ENCODE measurements at places on chromosomes 12 and 14.

DNA sequence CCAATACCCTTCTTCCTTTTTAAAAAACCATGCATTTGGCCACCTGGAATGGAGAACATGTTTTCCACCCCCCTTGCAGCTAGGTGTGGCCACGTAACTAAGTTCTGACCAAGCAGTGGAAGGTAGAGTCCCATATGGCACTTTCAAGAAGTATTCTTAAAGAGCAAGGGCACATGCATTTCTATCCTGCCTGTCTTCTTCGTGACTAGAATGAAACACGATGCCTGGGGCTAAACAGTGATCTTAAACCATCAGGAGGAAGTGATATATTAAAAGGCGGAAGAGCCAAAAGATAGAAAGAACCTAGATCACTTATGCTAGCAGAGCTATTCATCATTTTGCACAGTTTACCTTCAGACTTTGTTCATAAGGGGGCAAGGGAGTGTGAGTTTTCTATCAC is 16.0 kb upstream of the DDX11 start:
- H3K4me1 ChIP-seq, result no peaks in the 10 kb centered on the region
- no peaks in the 10 kb centered on the region for H3K36me3 ChIP-seq
- DNase-seq, result no peak
- H3K27me3 ChIP-seq, result no peaks in the 10 kb centered on the region
- no peak overlapping the region for H3K4me3 ChIP-seq

GRCh38 chr12:130068741-130069140 is 93.5 kb upstream of the FZD10 start:
- no peak overlapping the region for H3K27ac ChIP-seq
- DNase-seq, result no peak
- H3K4me1 ChIP-seq, result no peaks in the 10 kb centered on the region
- H3K4me3 ChIP-seq, result no peak overlapping the region

DNA sequence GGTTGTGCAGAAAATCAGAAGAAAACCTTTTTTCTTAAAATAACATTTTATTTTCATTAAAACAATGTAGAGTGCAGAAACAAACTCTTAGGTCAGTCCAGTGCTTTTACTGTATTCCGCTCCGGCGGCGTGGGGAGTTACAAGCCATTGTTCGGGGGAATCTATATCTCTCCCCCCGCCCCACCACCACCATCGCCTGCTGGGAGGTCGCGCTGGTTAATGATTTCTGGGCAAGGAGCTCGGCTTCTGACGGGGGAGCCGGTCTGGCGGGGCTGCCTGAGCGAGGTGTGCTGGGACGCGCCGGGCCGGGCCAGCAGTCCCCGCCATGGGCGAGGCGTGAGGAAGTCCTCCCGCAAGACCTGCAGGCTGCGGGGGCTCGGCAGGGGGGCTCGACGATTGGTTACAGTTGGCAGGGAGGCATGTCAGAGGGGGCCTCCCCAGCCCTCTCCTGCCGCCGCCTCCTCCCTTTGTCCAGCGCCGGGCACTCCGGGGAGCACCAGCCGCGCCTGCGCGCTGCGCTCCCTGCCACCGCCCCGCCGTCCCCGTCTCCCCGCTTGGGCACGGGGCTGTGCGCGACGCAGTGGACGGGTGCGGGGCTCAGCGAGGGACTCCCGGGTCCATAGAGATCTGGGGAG is 1.0 kb upstream of the DUSP6 start:
- no peaks in the 10 kb centered on the region for H3K27me3 ChIP-seq
- no peak overlapping the region for H3K4me3 ChIP-seq
- H3K36me3 ChIP-seq, result no peaks in the 10 kb centered on the region
- peak overlapping the region; percentile 68 for H3K27ac ChIP-seq
- peaks cover 46% of the 10 kb centered on the region for H3K4me1 ChIP-seq

- H3K27ac ChIP-seq, result peak overlapping the region; percentile 56
- H3K27me3 ChIP-seq, result no peaks in the 10 kb centered on the region
- H3K4me1 ChIP-seq, result peaks cover 91% of the 10 kb centered on the region
- no peak overlapping the region for H3K4me3 ChIP-seq
- H3K36me3 ChIP-seq, result peaks cover 6% of the 10 kb centered on the region
These were observed 8.4 kb downstream of the NIN start for GRCh38 chr14:50822501-50823042.

GRCh38 chr12:124463341-124463921 is 104.0 kb downstream of the NCOR2 start:
- H3K27ac ChIP-seq, result no peak overlapping the region
- no peaks in the 10 kb centered on the region for H3K27me3 ChIP-seq
- DNase-seq, result no peak
- H3K4me3 ChIP-seq, result no peak overlapping the region
- peaks cover 34% of the 10 kb centered on the region for H3K4me1 ChIP-seq

DNA sequence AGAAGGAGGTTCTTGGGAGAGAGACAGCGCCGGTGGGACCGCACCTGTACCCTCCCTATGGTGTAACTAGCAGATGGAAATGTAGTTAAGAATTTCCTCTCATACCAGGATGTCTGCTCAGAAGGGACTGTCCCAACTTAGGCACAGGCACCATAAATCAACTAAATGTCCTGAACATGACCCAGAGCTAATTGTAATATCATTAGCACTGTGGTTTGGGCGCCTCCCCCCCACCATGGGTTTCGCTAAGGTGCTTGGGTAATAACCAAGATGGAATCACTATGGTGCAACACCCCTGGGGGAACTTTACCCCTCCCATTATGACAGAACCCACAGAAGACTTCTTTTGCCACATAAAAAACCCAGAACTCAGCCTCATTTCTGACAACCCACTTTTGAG is 15.9 kb downstream of the ZNF641 start:
- no peak overlapping the region for H3K27ac ChIP-seq
- H3K4me3 ChIP-seq, result no peak overlapping the region
- H3K4me1 ChIP-seq, result peaks cover 9% of the 10 kb centered on the region
- DNase-seq, result no peak
- no peaks in the 10 kb centered on the region for H3K36me3 ChIP-seq

- no peak overlapping the region for H3K4me3 ChIP-seq
- H3K27ac ChIP-seq, result no peak overlapping the region
- H3K36me3 ChIP-seq, result no peaks in the 10 kb centered on the region
- no peaks in the 10 kb centered on the region for H3K4me1 ChIP-seq
These were observed 17.6 kb upstream of the AKAP6 start for GRCh38 chr14:32311294-32312009.

GRCh38 chr14:95226801-95227200 is 69.5 kb upstream of the DICER1 start:
- no peak overlapping the region for H3K27ac ChIP-seq
- H3K36me3 ChIP-seq, result no peaks in the 10 kb centered on the region
- no peaks in the 10 kb centered on the region for H3K27me3 ChIP-seq

GRCh38 chr14:91911474-91912032 is 35.9 kb downstream of the FBLN5 start:
- peaks cover 8% of the 10 kb centered on the region for H3K4me1 ChIP-seq
- H3K36me3 ChIP-seq, result no peaks in the 10 kb centered on the region
- no peak overlapping the region for H3K27ac ChIP-seq
- H3K4me3 ChIP-seq, result no peak overlapping the region

DNA sequence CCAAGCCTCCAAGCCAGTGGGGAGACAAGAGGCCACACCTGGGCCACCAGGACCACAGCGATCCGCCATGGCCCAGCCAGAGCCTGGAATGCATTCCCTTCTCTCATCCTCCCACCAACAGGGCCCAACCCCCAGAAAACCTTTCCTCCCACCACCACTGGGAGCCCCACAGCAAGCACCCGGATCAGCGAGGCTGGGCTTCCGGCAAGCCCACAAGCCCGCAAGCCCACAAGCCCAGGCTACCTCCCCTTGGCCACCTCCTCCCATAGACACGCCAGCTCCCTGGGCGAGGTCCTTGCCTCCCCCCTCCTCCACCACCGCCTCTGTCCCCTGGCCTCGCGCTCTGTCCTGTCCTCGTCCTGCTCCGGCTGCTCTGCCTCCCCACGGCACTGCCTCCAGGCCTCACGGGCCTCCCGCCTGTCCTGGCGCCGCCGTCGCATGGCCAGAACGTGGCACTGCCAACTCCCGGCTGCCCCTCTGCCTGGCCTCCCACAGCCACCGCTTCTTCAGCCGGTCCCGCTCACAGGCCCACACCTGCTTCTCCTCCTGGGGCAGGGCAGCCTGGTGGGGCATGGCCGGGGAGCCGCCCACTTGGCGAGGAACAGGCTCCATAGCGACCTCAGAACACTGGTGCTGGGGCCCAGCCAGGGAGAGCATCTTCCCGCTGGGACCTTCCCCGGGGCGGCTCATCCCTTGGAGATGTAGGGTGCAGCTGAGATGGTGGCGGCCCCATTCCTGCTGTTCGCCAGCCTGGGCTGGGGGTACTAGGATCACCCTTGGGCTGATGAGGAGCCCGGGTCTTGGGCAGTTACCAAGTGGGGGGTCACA is 5.6 kb downstream of the CDK2AP1 start:
- peaks cover 11% of the 10 kb centered on the region for H3K4me1 ChIP-seq
- no peak overlapping the region for H3K27ac ChIP-seq
- no peaks in the 10 kb centered on the region for H3K36me3 ChIP-seq
- DNase-seq, result no peak
- no peaks in the 10 kb centered on the region for H3K27me3 ChIP-seq

- no peaks in the 10 kb centered on the region for H3K36me3 ChIP-seq
- no peak overlapping the region for H3K27ac ChIP-seq
- no peak overlapping the region for H3K4me3 ChIP-seq
- no peaks in the 10 kb centered on the region for H3K4me1 ChIP-seq
- H3K27me3 ChIP-seq, result no peaks in the 10 kb centered on the region
These were observed 37.3 kb downstream of the CCDC85C start for GRCh38 chr14:99566390-99567354.

- H3K27ac ChIP-seq, result no peak overlapping the region
- no peak for DNase-seq
- H3K27me3 ChIP-seq, result no peaks in the 10 kb centered on the region
- H3K36me3 ChIP-seq, result peaks cover 24% of the 10 kb centered on the region
These were observed 24.5 kb downstream of the PCNX4 start for GRCh38 chr14:60116181-60116580.

GRCh38 chr12:94191023-94191422 is 42.6 kb downstream of the PLXNC1 start:
- no peak overlapping the region for H3K27ac ChIP-seq
- H3K4me3 ChIP-seq, result no peak overlapping the region
- DNase-seq, result no peak
- no peaks in the 10 kb centered on the region for H3K27me3 ChIP-seq
